ENCODE measurements at places on chromosomes 16 and 17.

DNA sequence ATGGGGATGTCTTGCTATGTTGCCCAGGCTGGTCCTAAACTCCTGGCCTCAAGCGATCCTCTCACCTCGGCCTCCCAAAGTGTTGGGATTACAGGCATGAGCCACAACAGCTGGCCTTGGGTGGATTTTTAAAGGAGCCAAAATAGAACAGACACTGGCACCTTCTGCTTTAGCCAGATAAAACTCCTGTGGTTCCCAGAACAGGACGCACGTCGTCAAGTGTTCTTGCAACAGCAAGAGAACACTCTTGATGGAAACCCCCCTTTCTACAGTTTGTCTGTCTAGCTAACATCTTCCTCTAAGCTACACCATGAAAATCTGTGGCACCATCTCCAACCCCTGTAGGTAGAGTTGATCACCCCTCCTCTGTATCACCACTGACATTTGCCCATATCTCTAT is 122.6 kb downstream of the NPIPB5 start:
- no peak for DNase-seq

DNA sequence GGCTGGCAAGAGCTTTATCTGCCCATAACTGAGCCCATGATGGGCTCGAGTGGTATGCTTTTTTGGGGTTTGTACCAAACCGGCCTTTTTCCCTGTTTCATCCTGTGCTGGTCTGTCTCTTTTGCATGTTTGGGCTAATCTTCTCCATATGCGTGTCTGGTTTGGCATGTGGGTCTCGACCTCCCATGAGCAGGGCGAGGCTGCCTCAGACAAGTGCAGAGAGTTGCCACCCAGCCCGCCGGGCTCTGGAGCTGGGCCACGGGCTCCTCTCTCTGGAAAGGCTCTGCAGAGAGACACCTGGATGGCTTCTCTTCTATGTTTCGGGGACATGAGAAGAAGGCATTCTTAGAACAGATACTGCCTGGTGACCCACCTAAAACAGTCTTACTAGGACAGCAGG is 67.8 kb upstream of the TBX2 start:
- no peak for DNase-seq

DNA sequence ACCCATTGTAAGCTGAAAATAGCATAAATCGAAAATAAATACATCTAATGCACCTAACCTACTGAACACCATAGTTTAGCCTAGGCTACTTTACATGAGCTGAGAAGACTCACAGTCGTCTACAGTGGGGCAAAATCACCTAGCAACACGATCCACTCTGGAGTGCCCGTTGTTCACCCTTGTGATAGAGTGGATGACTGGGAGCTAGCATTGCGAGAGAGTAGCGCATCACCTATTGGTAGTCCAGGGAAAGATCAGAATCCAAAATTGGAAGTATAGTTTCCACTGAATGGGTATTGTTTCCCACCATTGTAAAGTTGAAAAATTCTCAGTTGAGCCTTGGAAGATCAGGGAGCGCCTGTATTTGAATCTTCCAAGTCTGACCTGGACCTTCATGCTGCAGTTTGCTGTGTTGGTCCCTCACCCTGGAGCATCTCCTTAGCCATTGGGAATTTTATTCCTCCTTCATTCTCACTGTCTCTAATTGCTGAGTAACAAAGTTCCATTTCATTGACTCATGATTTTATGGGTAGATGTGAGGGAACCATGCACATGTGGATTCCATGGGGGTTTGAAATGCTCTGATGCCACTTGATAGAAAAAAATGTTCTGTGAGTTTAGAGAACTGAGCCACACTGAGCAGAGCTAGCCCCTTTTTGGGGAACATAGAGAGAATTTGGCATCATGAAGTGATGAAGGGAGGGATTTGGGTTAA is 19.6 kb downstream of the AKAP1 start:
- no peak for DNase-seq

DNA sequence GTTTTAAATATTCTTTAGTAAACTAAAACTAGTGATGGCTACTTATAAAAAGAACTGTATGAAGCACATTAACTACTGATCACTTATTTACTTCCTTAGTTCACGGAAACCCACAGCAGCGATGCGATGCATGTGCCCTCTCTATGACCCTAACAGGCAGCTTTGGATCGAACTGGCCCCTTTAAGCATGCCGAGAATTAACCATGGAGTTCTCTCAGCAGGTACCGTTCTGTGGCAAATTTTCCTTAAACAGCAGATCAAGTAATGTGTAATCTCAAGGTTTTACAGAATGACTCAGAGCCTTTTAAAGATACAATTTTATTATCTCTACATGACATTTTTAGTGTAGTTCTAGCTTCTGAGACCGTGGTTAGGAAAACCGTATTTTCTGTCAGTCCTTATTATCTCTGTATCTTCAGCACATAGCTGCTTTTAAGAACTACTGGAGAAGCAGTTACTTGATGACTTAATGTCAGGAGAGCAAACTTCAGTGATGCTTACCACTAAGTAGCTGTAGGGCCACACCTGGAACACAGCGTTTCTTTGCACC is 43.0 kb downstream of the GAN start:
- DNase-seq, result no peak

- no peak for DNase-seq
These were observed 26.7 kb downstream of the SLC12A3 start for GRCh38 chr16:56891685-56892084.

DNA sequence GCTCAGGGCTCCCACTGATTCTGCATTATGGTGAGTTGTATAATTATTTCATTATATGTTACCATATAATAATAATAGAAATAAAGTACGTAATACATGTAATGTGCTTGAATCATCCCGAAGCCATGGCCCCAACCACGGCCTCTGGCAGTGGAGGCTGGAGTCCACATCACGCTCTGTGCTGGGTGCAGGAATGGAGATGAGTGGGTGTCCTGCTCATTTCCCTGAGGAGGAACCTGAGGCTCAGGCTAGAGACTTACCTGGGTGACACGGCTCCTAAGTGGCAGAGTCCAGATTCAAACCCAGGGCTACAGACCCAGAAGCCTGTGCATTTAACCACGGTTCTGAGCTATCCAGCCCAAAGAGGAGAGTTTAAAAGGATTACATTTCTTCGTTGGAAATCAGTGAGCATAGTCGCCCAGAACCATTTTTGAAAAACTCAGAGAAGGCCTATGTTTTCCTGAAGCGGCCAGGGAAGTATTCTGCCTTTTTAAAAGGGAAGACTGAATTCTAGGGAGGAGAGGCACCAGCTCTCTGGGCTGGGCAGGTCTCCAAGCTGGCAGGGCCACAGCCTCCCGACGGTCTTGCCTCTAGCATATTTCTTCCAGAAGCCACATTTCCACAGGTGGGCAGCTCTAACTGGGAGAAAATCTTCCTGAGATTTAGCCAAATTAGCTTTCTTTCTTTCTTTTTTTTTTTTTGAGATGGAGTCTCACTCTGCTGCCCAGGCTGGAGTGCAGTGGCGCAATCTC is 6.7 kb downstream of the IL4R start:
- no peak for DNase-seq

- no peak for DNase-seq
These were observed 701 bp upstream of the MRC2 start for GRCh38 chr17:62626719-62627218.

DNA sequence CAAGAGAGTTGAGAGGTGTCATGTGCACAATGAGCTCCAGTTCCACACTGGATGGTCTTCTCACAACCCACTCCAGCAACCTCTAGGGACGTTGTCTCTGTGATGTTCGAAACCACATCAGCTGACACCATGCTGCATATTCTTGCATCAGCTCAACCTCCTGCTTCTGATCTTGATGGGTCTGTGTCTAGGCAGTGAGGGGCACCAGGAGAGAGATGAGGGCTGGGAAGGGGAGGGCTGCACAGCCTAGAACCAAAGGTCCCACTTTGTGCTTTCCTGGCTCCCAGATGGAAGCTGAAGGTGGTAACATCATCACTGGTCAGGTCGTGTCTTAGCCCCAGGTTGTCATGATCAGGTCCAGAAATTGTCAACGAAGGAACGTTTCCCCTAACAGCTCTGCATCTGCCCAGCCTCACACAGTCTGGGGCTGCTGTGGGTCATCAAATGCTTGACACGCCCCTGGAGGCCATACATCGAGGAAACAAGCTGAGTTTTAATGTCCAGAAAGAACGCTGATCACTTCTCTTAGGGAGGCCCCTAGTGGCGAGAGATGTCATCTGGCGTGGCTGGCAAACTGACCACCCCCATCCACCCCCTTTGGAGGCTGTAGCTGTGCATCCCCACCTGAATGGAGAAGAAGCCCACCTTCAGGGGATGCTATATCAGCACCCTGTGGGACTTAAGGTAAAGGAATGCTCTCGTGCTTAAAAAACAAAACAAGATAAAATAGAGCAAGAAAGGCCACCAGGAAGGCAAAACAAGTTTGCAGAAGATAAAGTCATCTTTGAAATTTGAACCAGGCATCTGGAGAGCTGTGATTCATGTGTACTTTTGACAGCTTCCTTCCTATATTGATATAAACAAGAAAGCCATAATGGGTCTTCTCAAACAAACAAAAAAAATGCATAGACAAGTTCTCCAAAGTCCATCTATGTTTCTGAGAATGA is 58.3 kb downstream of the WIPI1 start:
- no peak for DNase-seq

GRCh38 chr17:69594641-69595040 is 180.1 kb downstream of the MAP2K6 start:
- no peak for DNase-seq

DNA sequence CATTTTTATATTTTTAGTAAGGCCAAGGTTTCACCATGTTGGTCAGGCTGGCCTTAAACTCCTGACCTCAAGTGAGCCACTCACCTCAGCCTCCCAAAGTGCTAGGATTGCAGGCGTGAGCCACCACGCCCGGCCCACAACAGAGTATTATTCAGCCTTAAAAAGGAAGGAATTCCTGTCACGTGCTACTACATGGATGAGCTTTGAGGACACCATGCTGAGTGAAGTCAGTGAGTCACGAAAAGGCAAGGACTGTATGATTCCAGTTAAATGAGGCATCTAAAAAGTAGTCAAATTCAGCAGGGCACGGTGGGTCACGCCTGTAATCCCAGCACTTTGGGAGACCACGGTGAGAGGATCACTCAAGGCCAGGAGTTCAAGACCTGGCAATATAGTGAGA is 9.7 kb downstream of the CSF3 start:
- no peak for DNase-seq

DNA sequence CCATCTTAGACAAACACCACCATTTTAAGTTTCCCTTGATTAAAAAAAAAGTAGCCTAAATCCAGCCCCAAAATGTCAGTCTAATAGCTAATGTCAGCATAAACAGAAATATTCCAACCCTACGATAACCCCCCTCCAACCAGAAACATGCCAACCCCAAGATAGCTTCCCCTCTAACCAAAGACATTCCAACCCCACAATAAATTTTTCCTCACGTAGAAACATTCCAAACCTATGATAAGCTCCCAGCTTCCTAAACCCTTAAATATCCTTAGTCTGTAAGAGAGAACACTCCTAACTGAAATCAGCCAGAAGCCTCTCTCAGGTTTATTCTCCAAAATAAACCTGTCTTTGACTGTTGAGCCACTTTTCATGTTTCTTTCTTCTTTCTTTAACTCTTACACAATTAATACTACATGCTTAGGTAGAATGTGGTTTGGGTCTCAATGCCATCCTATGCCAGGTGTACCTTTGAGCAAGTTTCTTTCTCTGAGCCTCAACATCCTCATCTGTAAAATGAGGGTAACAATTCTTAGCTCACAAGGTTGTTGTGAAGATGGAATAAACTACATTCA is 10.5 kb upstream of the KRT38 start:
- no peak for DNase-seq

GRCh38 chr16:62021161-62021581 is 15.1 kb downstream of the CDH8 start:
- no peak for DNase-seq

- no peak for DNase-seq
These were observed 27.2 kb upstream of the ITGA3 start for GRCh38 chr17:50028736-50029120.

DNA sequence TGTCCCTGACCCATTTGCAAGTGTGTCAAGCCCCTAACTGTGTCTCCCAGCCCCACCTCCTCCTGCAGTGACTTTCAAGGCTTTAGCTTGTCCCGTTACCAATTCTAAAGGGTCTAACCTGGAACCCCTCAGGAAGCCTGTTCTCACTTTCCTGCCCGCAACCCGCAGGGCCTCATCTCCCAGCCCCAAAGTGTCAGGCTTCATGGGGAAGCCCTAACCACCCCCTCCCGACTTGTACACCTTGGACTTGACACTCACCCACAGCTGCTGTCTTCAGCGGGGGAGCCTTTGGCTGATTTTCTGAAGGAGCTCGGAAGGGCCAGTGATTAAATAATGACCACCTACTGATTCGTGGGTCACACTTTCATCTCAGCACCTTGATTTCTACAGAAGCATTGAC is 33.1 kb downstream of the NLRC5 start:
- no peak for DNase-seq

GRCh38 chr16:55017321-55017720 is 86.7 kb downstream of the IRX5 start:
- DNase-seq, result no peak

DNA sequence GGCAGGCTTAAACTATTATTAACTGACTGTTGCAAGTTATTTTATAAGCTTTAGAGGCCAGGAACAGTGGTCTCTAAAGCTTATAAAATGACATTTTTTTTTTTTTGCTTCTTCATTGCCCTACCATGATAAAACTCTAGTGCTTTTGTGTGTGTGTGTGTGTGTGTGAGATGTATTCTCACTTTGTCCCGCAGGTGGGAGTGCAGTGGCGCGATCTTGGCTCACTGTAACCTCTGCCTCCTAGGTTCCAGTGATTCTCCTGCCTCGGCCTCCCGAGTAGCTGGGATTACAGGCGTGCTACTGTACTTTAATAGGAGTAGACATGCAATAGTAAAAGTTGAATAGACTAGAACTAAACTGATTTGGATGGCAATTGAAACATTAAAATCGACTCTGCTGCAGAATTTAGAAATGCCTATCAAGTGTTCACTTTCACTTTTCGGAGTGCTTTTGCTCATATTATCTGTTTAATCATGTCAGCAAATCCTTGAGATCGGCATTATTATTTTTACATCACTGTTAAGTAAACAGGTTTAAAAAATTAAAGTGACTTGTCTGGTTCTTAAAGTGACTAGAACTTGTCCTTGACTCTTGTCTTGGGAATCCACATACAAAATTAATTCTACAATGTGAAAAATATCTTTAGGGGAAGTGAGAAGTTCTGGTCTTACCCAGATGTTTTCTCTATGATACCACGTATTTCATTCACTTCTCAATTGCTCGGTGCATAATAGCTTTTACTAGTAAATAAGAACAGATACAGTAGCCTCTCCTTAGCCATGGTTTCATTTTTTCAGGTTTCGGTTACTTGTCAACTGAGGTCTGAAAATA is 8.4 kb upstream of the PCTP start:
- DNase-seq, result no peak

All from stimulated activated CD4-positive, alpha-beta T cell treated with anti-CD3 and anti-CD28 coated beads, Interleukin-1b, Interleukin-23, amount 100 ng/mL, for 1 hour (primary cell).